ENCODE measurements at places on chromosomes 5 and 9.

GRCh38 chr5:11962122-11962521 is 57.9 kb upstream of the CTNND2 start:
- no peak for DNase-seq

- no peak for DNase-seq
Measured at GRCh38 chr5:23284656-23285055, 222.8 kb upstream of the PRDM9 start.

DNA sequence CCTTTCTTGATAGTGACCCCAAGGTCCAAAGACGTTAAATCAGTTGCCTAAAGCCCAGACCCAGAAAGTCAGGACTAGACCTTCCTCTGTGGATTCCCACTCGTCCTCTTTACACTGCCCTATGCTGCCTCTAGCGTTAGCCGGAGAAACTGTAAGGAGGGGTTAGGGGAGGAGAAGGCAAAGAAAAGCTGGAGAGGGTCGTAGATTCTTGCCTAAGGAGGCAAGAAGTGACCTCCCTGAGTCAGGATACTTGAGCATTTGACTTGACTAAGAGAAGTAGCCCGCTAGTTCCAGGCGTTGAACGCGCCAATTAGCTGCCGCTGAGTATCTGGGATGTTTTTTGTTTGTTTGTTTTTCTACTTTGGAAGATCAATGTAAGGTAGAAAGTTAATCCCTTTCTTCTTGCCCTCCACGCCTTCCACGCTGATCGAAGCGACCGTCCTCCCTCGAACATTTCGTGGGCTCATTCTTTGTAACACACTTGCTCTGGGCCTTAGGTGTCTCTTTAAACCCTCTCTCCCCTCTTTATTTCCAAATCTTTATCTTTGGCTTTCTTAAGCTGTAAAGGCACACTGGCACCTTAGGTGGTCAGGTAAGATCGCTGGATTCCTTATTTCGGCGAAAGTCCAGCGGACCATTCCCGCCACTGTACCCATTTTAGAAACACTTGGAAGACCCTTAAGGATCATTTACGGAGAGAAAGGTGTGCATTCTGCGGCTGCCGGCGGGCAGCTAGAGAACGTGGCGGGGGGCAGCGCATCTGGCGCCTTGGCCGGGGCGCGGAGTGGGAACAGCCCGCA is 5.1 kb upstream of the RGMB start:
- DNase-seq = peak; percentile 23

DNA sequence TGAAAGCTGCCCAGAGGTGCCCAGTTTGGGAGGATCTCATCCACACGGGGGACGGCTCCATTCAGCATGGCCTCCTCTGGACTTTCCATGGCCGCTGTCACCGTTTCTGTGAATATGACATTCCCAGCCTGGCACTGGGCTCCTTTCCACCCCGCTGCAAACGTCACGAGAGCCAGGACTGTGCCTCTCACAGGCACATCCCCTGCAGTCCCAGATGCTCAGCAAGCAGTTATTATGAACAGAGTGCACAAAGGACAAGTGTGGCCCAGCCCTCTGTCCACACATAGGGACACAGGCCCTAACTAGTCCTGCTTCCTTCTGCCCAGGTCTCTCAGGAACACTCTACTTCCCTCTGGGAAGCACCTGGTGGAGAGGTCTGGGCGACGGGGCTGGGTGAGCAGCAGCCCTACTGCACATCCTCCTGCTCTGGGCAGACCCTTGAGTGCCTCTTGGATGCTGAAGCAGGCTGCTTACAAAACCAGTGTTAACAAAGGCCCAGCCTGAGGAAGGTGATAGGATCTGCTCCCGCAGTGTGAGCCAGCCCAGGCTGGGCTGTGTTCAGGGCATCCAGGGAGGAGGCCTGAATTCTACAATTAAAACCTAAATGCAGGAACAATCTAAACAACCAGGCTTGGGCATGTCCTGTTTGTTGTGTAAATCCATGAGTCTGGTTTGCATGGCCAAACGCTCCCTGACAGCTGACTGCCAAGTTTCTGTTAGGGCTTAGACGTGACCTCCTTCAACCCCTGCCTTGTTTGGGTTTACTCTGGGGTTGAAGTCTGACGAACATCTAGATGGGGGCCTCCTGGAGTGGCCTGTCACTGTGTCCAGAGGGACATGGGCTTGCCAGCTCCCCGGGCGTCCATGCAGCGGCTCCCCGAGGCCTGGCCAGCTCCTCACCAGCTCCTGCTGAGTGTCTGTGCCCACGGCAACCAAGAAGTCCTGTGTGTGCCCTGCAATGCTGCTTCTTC is 269.8 kb downstream of the GADD45G start:
- DNase-seq = no peak

DNA sequence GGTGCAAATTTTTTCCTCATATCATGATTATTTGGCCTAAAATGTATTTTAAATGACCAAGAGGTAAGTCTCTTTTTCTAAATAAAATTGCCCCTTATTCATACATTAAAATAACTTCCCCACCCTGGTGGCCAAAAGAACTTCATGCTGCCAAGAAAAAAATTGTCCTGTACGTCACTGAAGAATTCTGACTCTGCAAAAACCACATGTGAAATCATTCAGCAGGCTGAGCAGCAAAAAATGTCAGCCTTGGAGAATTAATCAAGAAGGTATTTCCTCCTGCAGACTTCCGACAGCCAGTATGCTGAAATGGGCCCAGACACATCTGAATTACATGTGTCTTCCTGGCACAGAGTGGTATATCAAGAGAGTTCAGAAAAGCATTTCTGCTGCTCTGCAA is 94.6 kb upstream of the HMHB1 start:
- DNase-seq = no peak

- DNase-seq = peak; percentile 50
Measured at GRCh38 chr9:136403915-136404800, 4.2 kb upstream of the SNAPC4 start.

- no peak for DNase-seq
Measured at GRCh38 chr5:1552521-1553255, 28.9 kb upstream of the LPCAT1 start.

DNA sequence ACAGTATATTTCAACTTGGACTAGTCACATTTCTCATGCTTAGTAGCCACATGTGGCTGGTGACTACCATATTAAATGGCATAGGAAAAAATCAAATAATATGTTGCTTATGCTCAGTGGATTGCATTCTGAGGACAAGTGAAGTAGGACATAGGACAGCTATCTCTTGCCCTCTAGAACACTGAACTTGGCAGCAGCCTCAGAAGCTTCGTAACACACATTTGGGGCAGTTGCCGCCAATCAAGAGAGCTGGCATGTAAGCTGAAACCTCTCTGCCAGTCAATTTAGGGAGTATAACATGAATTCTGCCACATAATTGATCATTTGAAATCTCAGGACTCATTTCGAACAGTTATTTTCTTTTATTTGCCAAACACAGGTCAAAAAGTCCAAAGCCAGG is 505.5 kb downstream of the MAT2B start:
- DNase-seq = no peak

GRCh38 chr5:146753641-146754040 is 124.9 kb downstream of the PPP2R2B start:
- DNase-seq = no peak

- DNase-seq = peak; percentile 87
Measured at GRCh38 chr9:114348906-114349482, 19.3 kb downstream of the ORM2 start.

DNA sequence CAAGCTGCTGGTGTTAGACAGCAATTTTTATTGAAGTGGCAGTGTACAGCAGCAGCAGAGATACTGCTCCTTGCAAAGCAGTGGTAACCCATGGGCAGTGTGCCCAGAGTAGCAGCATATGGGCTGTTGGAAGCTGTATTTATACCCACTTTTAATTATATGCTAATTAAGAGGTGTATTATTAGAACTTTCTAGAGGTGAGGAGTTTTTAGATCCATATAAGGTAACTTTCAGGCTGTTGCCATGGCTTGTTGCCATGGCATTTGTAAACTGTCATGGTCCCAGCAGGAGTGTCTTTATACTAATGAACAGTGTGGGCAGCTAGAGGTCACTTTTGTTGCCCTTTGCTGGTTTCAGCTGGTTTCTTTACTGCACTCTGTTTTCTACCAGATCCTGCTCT is 3.7 kb upstream of the PJA2 start:
- no peak for DNase-seq

Data from stimulated activated CD4-positive, alpha-beta T cell treated with anti-CD3 and anti-CD28 coated beads, TNF-alpha, amount 100 ng/mL, for 24 hours (primary cell).